ENCODE measurements at places on chromosomes 6 and 20.

GRCh38 chr6:4554645-4555044 lies 221.6 kb upstream of the CDYL start:
- no peak for DNase-seq

DNA sequence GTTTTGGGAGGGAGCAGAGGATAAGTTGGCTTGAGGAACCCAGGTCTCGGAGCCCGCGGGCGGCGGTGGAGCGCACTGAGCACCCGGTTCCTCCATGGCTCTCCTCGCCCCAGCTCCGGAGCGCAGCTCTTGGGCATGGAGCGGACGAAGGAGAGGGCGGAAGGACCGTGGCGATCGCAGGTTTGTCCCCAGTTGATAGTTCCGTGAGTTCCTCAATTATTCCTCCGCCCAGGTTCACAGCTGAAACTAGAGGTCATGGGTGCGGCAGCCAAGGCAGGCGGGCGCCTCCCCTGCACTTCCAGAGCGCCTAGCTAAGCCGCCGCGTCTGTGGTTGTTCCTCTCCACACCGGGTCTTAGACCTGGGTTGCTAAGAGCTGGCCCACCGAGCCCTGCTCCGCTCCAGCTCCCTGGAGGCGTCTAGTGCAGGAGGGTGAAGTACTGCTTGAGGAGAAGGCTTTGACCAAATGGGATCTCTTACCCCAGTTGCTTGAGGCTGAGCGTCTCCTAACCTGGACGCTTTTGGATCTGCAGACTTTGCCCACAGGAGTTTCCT lies at the start of gene HTR1B:
Gene HTR1B (minus strand): TSS at position 184 of the 553 bp plus-strand sequence. CDS start 88 bp downstream, at position 96.
- DNase-seq, result no peak

DNA sequence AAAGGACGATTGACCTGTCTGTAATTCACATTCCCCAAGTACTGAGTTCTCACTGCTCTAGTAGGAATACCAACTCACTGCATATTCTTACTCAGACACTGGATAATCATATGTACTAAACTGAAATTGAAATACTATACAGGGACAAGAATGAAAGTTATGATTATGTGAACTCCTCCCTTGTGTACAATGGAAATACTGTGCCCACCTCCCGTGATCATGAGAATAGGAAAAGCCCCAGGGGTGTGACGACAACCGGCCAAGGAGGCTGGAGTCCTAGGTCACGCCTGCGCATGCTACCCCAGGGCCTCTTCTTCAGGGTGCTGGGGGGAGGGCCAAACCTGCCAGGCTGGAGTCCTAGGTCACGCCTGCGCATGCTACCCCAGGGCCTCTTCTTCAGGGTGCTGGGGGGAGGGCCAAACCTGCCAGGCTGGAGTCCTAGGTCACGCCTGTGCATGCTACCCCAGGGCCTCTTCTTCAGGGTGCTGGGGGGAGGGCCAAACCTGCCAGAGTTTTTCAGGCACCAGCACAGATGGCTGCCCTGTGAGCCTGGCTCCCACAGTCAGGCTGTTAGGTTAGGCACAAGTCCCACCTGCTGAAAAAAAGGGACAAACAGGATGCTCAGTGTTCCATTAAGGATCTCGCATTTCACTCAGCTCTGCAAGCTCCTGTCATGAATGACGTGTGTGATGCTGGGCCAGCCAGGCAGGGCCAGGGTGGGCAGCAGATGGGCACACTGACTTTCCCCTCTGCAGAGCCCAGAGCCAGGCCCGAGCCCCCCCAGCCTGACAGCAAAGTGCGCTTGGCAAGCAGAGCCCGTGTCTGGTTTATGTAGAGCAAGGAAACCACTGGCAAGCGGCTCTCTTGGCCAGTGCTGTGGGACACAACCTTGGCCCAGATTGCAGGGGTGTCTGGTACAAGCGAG lies 107.7 kb downstream of the FOXF2 start:
- no peak for DNase-seq

DNA sequence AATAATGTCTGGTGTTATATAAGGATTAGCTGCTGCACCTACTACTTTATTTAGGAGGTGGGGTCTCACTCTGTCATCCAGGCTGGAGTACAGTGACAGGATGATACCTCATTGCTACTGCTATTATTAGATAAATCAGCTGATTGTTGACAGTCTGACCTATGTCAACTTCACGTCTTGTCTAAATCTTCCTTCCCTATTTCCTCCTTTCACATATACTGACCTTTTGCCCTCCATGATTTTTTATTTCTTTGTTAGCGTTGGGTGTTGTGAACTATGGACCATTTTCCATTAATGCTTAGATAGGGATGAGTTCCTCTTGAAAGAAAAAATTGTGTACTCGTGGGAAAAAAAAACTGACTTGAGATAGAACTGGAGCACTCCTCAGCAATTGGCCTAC lies 109.9 kb upstream of the BEND6 start:
- no peak for DNase-seq

GRCh38 chr6:13421425-13422059 lies 65.9 kb downstream of the GFOD1 start:
- no peak for DNase-seq

DNA sequence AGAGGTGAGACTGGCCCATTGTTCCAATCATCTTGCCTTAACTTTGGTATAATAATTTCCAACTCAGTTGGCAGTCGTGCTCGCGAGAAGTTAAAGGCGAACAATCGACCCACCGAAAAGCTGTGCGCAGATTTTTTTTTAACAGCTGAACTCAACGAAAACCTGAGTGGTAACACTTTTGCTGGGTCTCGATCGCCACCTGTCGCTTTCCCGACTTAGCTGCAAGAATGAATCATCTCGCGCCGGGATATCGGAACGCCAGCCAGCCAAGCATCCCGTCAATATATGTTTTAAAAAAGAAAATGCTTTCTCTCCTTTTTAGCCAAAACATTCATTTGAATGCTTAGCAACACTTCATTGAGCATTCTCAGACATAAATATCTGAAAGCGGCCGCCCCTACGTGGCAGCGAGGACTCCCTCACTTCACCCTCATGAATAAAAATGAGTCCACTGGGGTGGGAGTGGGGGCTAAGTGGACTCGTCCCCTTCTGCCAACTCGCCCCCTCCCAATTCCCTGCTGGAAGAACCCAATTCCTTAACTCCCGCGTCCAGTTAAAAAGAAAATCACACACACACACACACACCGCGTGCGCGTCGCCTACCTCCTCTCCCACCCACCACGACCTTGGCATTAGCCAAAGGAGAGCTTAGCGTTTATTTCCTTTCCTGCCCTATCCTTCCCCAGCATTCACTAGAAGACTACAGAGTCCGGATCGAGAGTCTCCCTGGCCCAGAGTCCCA lies 1.5 kb downstream of the COL12A1 start:
- no peak for DNase-seq

Data from thoracic aorta (tissue), 2 donors.